ENCODE measurements at places on chromosomes 13 and 19. TPM values are rescaled to one million over a fixed set of nuclear protein-coding genes. Genes with fewer than 3 reads are reported as not detected.

NXNL1 gene
- polyA plus RNA-seq, result not detected

SERPINE3 gene
- 1.2 TPM for polyA plus RNA-seq

IFI30 gene
- 18.2 TPM for polyA plus RNA-seq

OSCAR gene
- 0.57 TPM for polyA plus RNA-seq

ERICH6B gene
- polyA plus RNA-seq, result 4.1 TPM

BRME1 gene
- polyA plus RNA-seq, result 7.1 TPM

EFNA2 gene
- 0.48 TPM for polyA plus RNA-seq

ZNF626 gene
- 24.1 TPM for polyA plus RNA-seq

MEIS3 gene
- polyA plus RNA-seq, result 23.8 TPM

ZNF846 gene
- 38.8 TPM for polyA plus RNA-seq

C19orf85 gene
- not detected for polyA plus RNA-seq

KCNRG gene
- polyA plus RNA-seq, result 3.5 TPM

KIR2DL3 gene
- 0.10 TPM for polyA plus RNA-seq

Measured in left lung (tissue), 14 donors.